Hematopoietic multipotent progenitor cell treated with erythropoietin and hydrocortisone succinate and interleukin-3 and kit ligand, for 6 days (in vitro differentiated cells): ENCODE measurements at places on chromosomes 13 and 19.

DNA sequence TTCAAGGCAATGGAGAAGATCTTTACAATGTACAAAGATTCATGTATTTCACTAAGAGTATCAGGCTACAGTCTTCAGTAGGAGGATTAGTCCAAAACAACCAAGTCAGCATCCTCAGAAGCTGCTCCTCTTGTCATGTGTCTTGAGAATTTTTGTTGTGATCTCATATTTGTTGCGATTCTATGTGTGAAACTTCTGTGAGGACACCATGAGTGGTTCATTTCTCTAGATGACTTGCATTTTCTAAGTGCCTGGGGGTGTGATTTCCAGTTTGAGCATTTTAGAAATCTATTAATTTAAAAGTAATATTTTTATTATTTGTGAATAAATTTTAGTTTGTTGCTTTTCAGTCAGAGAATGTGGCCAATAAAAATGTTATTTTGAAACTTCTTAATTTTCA lies 94.5 kb downstream of the RAP2A start:
- DNase-seq = no peak

GRCh38 chr19:54105796-54106195 lies 3.1 kb downstream of the NDUFA3 start:
- DNase-seq = no peak

- DNase-seq = peak; percentile 27
These were observed 126.9 kb downstream of the ITGBL1 start for GRCh38 chr13:101579281-101579802.

DNA sequence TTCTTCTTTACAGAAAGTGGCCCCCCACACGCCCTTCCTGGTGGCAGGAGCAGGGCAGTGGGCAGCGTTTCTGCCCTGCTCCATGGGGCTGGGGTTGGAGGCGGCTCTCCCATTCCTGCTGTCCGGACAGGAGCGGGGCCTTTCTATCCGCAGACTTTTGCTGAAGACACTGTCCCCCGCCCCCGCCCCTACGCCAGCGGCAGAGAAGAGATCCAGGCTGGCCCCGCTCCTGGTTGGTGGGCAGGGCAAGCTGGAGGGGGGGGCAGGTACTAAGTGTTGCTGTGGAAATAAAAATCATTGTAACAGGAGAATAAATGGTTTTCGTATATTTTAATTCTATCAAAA lies 81.7 kb downstream of the ZNF429 start:
- peak; percentile 82 for DNase-seq

GRCh38 chr13:53821632-53822031 lies 793.0 kb downstream of the OLFM4 start:
- DNase-seq = no peak
